ENCODE measurements at places on chromosomes 1 and 21.
A peak's percentile ranks its signal among the peaks of the same experiment; 100 is the strongest.

DNA sequence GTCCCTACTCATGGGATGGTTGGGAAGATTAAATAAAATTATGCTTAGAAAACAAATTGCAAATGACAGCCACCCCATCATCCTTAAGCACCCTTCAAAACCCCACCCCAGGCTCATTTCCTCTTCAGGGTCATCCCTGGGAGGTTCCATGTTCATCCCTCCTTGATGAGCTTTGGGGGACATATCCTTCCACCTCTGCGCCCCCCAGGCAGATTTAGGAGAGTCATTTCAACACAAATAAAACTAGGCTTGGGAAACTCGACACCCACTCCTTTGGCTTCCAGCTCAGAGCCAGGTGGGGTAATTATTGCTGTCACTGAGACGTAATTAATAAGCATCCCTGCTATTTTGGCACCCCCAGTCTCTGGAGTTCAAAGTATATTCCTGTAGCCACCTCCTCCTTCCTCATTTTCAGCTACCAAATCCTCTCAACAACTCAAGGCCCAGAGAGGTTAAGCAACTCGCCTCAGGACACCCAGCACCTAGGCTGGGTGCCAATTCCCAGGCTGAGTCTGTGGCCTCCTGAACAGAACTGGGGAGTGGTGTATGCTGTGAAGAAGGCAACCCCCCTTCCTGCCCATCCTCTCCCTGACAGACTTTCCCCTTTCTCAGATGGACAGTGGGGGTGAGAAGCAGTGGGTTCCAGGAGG lies 595 bp downstream of the CRYBG2 start:
- DNase-seq: no peak

DNA sequence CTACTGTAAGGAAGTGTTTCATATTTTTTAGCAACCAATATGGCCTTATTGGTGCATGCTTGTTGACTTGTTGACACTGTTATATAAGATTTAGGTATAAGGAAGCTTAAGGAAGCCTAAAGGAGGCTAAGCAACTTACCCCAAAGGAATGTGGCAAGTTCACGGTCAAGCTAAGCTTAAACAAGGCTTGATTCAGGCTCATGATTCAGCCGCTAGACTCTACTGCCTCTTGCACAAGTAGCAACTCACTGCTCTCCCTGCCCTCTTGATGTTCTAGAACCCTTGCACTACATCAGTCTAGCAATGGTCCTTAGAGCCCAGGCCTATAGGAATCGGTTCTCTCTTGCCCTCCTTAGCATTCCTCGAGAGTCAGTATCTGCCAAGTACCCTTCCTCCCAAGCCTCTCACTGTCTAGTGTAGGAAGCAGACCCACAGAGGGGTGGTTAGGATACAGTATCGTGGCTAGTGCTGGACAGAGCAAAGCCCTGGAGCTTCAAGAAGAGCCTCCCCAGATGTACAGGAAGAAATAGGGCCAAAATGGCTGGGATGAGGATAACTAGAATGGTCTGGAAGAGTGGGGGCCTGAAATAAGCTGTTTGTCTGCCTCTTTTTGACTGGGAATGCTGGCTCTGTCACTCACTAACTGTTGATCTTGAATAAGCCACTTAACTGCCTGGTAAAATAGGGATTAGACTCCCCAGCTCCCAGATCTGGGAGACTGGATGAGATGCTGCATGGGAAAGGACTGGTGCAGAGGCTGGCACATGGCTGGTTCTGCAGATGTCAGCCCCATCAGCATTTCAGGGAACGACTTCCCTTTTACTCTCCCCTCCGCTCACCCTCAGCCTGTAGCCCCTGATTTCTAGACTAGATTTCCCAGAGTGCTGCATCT lies 122.2 kb downstream of the NAV1 start:
- no peak for DNase-seq

DNA sequence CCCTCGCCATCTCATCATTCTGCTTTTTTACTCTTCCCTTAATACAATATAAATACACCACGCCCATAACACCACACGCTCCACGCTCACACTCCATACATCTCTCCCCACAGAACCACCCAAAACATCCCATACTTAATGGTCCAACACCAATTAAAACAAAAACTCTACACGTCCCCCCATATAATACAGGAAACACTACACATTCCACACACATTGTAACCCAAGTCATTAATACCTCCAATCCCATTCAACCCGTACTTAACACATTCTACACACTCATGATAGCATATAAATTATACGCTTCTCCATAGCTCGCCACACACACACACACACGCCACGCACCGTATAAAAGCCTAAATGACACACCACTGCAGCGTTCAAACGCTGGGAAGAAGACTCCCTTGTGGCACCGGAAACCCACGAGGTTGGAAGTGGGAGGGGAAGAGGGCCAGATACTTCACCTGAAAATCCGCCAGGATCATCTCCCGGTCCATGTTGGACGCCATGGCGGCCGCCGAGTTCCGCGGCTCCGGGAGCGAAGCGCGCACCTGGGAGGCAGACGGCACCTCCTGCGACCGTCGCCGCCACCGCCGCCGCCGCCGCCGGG lies 659 bp downstream of the FAF1 start:
- DNase-seq: peak; percentile 41

- no peak for DNase-seq
These were observed 12.0 kb downstream of the PRDX6 start for GRCh38 chr1:173489149-173489600.

GRCh38 chr1:41784531-41785274 lies 134.0 kb downstream of the HIVEP3 start:
- no peak for DNase-seq

- DNase-seq: no peak
These were observed 45.5 kb downstream of the RABGAP1L start for GRCh38 chr1:174204697-174205308.

GRCh38 chr1:169044296-169044695 lies 62.2 kb upstream of the ATP1B1 start:
- peak; percentile 6 for DNase-seq

DNA sequence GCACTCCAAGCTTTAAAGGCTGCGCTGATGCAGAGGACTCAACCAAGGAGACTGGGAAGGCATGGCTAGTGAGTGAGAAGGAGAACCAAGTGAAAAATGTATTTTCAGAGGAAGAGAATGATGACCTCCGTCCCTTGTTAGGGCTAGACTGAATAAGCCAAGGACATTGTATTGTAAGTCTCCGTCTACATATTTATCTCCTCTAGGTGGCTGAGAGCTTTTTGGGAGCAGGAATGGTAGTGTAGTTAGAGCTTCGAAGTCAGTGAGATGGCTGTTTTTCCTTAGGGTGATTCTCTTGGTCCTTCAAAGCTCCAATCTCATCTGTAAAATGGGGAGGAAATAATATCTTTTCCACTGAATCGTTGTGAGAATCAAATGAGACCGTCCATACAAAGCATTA lies 37.6 kb downstream of the ZBTB40 start:
- no peak for DNase-seq

DNA sequence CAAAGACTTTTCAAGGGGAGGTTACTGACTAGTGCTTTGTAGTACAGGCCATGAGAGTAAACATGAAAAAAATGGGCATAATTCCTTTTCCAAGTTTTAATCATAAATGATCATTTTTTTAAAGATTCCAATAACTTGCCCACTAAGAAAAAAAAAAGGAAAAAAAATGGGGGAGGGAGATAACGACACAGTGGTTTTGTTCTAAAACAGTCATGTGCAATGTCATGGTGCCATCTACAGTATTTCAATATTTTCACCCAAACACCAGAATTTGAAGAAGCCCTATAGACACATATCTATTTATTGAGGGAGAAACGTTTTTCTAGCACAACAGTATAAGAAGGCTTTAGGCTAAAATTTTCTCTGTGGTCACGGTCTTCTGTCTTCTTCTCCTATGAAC lies 250.2 kb downstream of the LTN1 start:
- no peak for DNase-seq

DNA sequence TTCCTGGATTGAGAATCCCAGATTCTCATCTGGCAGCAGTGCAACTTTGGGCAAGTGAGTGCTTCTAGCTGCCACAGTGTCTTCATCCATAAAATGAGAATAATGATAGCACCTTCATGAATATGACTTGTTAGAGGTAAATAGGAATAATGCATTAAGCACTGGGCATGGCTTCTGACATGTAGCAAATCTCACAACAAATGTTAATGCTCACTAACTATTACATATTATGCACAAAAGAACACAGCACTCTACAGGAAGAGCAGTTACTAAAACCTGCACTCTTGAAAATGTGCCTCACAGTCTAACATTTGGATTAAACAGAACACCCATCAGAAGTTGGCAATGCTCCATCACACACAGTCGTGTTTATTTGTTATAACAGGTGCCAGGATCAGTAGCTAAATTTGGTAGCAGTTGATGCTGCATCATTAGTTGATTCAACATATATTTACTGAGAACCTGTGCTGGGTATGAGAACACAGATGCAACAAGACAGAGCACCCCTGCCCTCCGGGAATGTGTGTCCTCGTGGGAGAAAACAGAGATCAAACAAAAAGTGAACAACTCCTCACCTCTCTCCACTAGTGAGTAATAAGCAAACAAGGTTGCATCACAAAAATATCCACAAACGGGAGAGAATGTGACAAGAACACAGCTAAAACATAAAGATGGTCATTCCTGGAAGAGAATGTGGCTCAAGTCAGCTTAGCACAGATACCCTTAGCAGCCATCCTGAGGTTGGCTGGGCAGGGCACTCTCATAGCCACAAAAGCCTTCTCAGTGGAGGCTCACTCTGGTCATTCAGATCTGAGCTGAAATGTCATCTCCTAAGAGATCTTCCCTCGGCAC lies 26.2 kb upstream of the LBR start:
- no peak for DNase-seq

DNA sequence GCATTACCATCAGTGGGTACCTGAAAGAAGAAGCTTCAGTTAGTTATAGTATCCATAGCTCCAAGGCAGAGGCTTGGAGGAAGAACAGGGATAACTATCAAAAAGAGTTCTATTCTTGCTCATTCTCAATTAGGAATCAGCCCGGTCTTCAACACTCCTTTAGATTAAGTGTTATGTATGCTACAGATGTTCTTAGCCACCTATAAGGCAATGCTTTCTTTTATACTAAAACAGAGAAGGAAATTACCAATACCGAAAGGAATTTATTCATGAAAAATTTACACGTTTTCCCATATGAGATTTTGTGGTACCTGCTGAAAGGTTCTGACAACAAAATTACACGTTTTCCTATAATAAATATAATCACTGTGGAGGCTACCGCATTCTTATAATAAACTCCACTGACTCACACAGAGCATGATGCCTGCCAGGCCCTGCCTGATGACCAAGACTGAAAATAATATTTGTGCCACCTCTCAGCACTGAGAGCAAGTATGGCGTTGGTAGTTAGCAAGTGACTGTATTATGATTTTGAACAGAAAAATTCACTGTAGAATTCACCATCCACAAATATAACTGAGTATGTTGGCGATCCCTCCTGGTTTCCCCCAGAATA lies 58.3 kb downstream of the APP start:
- DNase-seq: no peak

- no peak for DNase-seq
These were observed 281.0 kb downstream of the PTPRC start for GRCh38 chr1:198919667-198920398.

- no peak for DNase-seq
These were observed 13.1 kb upstream of the HRNR start for GRCh38 chr1:152237093-152237492.

- no peak for DNase-seq
These were observed 43.2 kb upstream of the TMEM51 start for GRCh38 chr1:15110128-15110866.

- no peak for DNase-seq
These were observed 165.9 kb downstream of the SDCCAG8 start for GRCh38 chr1:243421784-243422183.

DNA sequence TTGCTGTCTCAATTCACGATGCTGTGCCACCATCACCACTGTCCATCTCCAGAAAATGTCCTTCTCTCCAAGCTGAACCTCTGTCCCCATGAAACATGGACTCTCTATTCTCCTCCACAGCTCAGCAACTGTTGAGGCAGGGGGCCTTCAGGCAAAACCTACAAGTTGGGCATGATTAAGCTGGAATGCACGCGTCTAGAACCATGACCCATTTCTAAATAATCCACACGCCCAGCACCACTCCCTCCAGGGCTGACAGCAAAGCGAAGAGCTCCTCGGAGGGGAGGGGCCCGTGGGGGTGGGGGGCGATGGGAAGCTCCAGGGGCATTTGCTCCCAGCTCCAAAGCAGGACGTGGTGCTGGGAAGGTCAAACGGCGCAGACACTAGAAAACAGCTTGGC lies 3.3 kb upstream of the HES5 start:
- DNase-seq: no peak

DNA sequence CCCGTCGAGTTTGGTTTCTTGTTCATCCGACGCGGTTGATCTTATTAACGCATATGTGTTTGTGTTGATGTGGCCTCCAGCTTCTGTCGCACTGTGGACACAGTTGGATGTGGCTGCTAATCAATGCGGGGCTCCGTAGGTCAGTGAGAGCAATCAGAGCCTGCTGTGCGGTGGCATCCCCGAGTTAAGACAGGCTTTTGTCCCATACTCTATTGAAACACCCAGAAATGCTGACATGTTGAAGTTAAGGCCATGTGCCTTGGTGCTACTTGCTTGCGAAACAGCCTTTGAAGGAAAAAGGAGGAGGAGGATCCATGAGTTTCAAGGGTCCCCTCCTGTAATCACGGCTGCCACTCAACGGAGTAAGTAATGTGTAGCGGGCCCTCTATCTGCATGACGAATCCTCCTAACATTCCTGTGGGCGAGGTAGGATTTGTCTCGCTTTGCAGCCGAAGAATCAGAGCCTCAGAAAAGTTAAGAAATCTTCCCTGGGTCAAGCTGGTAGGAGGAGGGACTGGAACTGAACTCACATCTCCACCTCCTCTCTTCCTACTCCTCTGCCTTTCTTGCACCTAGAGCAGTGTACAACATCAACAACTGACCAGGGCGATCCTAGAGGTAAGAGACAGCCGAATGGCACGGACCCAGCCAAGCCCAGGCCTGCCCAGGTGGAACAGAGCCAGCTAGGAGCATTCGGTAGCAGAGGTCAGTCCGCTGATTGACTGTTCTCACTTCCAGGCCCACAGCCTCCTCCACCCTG lies 19.5 kb downstream of the PDE9A start:
- no peak for DNase-seq

DNA sequence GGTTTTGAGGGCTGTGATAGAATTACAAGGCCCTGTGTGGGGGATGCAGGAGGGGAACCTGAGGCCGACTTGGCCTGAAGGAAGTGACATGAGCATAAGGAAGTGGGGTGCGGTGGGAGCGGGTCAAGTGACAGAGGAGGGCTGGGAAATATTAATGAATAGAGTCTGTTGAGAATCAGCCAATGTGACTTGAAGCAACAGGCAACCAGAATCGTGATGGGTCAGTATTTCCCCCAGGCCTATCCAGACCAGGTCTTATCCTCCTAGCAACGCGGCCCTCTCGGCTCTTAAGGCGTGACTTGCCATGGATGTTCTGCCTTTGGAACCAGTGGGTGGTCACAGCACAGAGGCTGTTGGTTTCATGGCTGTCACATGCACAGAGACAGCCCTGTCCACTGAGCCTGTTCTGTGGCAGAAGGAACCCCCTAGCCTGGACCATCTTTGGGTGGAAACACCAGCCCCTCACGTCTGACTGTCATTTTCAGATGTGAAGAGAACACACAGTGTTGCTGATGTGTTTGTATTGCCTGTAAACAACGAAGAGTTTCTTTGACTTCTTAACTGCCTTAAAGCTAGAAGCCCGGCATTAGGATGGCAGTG lies 468.8 kb downstream of the CAMTA1 start:
- DNase-seq: no peak

- no peak for DNase-seq
These were observed 2.9 kb upstream of the RBBP5 start for GRCh38 chr1:205124726-205125125.
